ENCODE measurements at places on chromosomes 2 and 18.

DNA sequence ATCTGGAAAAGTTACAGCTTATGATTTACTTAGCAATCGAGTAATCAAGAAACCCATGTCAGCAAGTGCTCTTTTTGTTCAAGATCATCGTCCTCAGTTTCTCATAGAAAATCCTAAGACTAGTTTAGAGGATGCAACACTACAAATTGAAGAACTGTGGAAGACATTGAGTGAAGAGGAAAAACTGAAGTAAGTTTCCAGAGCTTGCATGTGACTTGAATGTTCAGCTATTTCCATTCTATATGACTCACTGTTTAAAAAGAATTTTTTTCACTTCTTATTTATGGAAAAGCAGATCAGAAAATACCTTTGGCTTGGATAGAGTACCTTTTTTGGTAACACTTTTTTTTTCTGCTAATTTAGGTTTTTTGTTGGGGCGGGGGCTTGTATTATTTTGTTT is 70.7 kb downstream of the PMS1 start:
- DNase-seq, result no peak

- DNase-seq, result no peak
These were observed 495 bp upstream of the IL36RN start for GRCh38 chr2:113058411-113058994.

GRCh38 chr2:73975731-73976130 is 9.0 kb upstream of the TET3 start:
- DNase-seq, result no peak

DNA sequence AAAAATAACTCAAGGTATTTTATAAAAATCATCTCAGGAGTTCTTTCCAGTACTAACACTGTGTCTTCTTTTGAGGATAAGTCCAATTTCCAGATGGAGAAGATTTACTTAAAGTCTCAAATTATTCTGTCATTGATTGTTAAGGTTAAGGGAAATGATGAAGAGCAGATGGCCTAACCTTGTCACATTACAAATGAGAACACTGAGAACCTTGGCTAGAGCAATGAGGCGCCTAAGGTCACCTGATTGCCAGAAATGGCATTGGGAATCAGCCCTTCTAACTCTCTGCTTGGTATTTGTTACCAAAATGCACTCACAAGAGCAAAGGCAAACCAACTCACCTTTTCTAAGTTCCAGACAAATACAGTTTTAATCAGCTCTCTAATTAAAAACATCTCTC is 835.1 kb downstream of the RNF144A start:
- no peak for DNase-seq

- DNase-seq, result no peak
These were observed 499.0 kb downstream of the TMX3 start for GRCh38 chr18:68215931-68216330.

DNA sequence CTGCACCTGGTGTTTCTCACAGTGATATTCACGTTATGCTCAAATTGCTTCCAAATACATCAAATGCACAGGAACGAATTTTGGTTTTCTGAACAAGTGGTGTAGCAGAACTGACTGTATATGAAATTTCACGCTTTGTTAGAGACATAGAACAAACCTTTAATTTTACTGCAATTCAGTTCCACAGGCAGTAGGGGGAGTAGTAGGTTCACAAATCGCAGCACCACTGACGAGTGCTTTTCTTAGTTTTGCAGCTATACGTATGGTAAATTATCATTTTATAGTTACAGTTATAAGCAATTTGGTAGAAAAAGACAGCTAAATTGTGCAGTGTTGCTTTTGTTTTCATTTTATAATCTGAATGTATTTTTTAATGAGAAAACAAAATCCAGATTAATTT is 113.3 kb downstream of the KIAA1328 start:
- peak; percentile 8 for DNase-seq

DNA sequence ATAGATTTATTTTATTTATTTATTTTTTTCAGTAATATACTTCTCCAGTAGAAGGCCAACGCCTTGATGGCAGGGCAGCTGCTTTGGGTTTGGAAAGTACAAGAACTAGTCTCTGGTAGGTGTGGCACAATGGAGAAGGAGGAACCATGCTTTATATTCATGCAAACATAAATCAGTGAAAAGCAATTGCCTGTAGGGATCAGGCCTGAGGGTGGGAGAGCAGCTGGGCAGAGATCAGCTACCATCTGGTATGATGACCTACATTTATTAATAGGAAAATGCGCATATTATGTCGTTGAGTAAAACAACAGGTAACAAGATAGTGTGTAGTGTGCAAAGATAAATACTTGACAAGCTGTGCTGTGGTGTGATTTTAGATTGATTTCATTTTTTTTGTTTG is 120.4 kb upstream of the TLK1 start:
- no peak for DNase-seq

GRCh38 chr18:76640438-76640837 is 145.4 kb upstream of the ZNF516 start:
- no peak for DNase-seq

DNA sequence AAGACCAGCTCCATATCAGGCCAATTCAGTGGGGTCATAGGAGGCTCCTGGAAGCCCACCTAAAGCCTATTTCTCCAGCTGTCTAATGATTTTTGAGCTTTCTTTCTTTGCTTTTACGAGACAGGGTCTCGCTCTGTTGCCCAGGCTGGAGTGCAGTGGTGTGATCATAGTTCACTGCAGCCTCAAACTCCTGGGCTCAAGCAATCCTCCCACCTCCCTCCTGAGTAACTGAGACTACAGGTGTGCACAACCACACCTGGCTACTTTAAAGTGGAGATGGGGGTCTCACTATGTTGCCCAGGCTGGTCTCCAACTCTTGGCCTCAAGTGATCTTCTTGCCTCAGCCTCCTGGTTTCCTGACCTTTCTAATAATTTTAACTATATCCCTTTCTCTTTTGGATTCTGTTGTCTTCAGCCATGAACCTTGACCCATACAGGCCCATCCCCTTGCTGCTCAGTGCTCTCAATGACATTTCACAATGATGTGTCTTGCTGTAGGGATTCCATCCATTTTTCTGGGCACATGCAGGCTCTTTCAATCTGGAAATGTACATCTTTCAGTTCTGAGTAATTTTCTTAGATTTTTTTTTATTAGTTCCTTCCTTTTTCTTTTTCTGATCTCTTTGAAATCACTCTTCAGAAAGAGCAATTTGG is 29.7 kb downstream of the GNLY start:
- no peak for DNase-seq

DNA sequence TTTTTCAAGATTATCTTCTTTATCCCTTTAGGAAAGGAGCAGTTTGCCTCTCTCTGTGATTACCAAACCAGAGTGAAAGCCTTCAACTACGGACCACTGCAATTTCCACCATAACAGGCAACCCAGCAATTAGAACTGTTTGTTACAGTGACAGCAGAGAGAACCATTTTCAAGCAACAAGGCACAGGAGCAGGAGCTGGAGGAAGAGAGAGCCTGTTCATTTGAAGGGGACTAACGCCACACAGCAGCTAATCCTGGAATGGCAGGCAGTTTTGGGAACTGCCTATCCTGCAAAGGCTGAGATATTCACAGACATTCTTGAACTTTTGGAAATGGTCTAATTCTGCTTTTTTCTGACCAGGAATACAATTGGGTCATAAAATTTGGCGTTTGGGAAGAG is 1541.9 kb upstream of the PIK3C3 start:
- DNase-seq, result peak; percentile 1

DNA sequence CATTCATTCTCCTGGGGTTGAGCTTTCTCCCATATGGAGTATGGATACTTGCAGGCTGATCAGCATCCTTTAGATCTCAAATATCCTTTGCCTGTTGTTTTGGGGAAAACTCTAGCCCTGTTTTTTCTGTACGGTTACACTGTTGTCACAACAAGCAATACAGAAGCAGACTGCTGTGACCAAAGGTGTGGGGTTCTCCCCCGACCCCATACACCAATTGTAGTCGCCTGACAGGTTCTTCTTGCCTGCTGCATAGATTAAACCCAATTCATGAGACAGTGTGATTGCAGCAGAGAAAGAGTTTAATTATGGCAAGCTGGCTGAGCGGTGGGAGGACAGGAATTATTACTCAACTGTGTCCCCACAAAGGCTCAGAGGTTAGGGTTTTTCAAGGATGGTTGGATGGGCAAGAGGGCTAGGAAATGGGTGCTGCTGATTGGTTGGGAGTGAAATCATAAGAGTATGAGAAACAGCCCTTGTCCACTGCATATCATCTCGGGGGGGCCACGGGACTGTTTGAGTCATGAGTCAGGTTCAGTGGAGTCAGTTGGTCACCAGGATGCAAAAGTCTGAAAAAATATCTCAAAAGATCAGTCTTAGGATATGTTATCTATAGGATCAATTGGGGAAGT is 40.6 kb downstream of the ITGB1BP1 start:
- DNase-seq, result no peak

DNA sequence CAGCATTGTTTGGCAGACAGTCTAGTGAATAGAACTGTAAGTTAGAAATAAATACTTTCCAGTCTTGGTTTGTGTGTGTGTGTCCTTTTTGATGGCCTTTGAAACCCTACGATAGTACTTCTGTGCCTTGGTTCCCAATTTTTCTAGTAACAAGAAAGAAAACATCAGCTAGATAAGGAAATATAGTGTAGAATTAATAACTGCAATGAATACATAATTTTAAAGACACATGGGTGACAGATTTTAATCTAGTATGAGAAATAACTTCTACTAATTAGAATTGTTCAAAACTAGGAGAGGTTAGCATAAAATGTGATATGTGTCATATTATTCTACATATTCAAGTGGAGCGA is 44.5 kb upstream of the NEMP2 start:
- no peak for DNase-seq

DNA sequence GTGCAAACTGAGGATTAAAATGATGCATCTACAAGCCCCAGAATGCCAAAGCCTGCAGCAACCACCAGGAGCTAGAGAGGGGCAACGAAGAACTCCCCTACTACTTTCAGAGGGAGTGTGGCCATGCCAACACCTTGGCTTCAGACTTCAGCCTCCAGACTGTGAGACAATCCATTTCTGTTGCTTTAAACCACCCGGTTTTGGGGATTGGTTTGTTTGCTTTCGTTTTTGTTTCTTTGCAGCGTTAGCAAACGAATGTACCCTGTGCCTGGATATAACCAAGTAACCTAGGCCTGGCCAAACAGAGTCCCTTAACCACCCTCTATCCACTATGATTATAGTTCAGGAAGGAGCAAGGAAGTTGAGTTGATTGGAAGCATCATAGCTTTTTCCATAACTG is 171.2 kb upstream of the NCK2 start:
- no peak for DNase-seq

DNA sequence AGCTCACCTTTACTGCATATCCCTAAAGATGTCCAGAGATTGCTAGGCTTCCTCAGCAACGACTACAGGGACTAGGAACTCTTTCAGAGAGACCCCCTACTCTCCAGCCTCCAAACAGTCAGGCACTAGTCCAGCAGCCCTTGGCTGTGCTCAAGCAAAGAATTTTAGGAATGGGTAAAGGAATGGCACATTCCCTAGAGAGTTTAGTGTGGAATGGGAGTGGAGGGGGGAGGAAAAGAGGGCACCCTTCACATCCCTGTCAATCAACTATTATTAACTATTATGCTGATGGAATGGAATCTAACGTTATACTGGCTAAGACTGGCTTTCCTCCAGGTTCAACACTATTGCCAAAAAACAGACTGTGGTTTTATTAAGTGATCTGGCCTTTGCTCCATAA is 64.8 kb downstream of the IKZF2 start:
- no peak for DNase-seq

- DNase-seq, result no peak
These were observed 208.5 kb downstream of the CAMKMT start for GRCh38 chr2:44570271-44570670.

DNA sequence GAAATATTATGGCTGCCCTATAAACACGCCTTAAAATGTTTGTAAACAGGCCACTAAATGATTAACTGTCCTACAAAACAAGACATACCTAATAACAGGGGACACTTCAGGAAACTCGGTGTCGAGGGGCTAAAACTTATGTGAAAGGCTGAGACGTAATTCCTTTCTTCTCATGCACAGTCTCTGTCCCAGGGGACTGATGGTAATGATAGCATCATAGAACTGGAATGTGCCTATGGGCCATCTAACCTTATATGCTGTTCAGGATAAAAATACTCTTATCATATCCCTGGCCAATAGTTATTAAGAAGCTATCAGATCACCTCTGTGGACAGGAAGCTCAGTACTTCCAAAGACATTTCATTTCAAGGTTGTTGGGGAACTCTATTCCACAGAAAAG is 252.6 kb upstream of the RASGRP3 start:
- DNase-seq, result no peak

GRCh38 chr2:121376535-121377250 is 91.7 kb upstream of the TFCP2L1 start:
- DNase-seq, result no peak

- no peak for DNase-seq
These were observed 1.9 kb downstream of the ACTR1B start for GRCh38 chr2:97661927-97662326.

All from HuH-7 (cell line).